ENCODE measurements at places on chromosomes 5 and 9. TPM values are rescaled to one million over a fixed set of nuclear protein-coding genes. Genes with fewer than 3 reads are reported as not detected.

Gene PCDHA11
- total RNA-seq: not detected

GRCh38 chr9:99116003-99116411 is 11.1 kb downstream of the TGFBR1 start:
- no peak for DNase-seq
- no peak overlapping the region for H3K4me3 ChIP-seq
- no peaks in the 10 kb centered on the region for H3K27me3 ChIP-seq
- peaks cover 42% of the 10 kb centered on the region for H3K4me1 ChIP-seq

- no peaks in the 10 kb centered on the region for H3K36me3 ChIP-seq
- H3K27ac ChIP-seq: no peak overlapping the region
Observed at GRCh38 chr9:3059781-3060468, 216.0 kb upstream of the PUM3 start.

Gene ZNG1F
- total RNA-seq: 16.7 TPM

DNA sequence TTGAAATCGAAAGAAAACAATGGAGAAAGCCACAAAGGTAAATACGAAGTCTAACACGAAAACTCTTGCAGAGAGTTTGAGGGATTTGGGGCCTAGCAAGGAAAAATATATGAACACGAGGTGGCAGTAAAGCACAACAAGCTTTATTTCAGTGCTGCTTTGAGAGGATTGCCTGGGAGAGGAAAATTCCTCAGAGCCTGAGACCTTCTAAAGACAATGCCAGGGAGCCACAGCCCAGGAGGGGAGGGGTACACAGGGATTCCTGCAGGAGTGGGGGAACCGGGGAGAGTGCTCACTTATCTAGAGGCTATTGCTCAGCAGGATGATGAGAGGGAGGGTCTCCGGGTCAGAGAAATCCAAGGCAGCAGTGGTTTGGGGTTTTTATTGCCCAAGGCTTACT is 134.9 kb upstream of the ADCY2 start:
- no peak overlapping the region for H3K4me3 ChIP-seq
- H3K4me1 ChIP-seq: no peaks in the 10 kb centered on the region
- H3K27me3 ChIP-seq: no peaks in the 10 kb centered on the region
- no peak overlapping the region for H3K27ac ChIP-seq

DNA sequence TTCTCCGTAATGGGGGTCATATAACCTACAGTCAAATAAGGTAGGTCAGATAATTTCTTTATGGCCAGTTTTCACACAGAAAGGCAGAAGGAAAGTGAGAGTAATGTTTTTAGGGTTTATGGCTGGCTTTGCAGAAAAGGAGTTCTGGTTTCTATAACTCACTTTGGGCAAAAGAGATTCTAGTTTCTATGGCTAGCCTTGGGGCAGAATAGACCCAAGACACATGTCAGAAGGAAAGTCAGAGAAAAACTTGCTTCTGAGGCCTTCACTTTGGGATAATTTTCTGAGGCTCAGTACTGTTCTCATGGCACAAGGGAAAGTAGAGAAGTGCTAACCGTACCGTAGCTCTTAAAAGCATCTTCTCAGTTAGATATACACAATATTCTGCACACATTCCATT is 1145.3 kb downstream of the EFNA5 start:
- no peak overlapping the region for H3K27ac ChIP-seq
- H3K4me1 ChIP-seq: no peaks in the 10 kb centered on the region
- no peak for DNase-seq
- H3K4me3 ChIP-seq: no peak overlapping the region

Gene HNRNPA0
- 31.5 TPM for total RNA-seq

DNA sequence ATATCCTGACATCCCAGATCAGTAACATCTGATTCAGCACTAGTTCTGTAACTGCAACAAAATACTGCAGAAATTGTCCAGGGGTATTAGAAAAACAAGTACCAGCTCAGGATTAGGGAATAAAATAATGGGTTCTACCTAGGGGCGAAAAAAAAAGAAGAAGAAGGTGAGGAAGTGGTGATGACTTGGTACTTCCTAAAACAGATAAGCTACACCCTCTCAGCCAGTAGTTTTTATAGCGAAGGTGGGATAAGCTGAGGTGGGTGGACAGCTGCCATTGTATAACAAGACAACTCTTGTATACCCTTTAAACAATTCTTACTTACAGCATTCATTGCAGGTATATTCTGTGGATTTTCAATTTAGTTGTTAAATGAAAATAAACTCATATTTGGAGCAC is 19.1 kb downstream of the RAPGEF6 start:
- no peak overlapping the region for H3K27ac ChIP-seq
- H3K4me3 ChIP-seq: no peak overlapping the region
- no peaks in the 10 kb centered on the region for H3K36me3 ChIP-seq
- H3K4me1 ChIP-seq: peaks cover 12% of the 10 kb centered on the region
- DNase-seq: no peak

- no peak overlapping the region for H3K4me3 ChIP-seq
- no peak for DNase-seq
- H3K36me3 ChIP-seq: no peaks in the 10 kb centered on the region
- H3K27me3 ChIP-seq: no peaks in the 10 kb centered on the region
Observed at GRCh38 chr9:91896513-91897121, 53.4 kb downstream of the ROR2 start.

- H3K4me1 ChIP-seq: no peaks in the 10 kb centered on the region
- H3K27me3 ChIP-seq: no peaks in the 10 kb centered on the region
- H3K36me3 ChIP-seq: no peaks in the 10 kb centered on the region
Observed at GRCh38 chr5:41094871-41095270, 23.7 kb upstream of the MROH2B start.

GRCh38 chr9:36874261-36874660 is 159.8 kb downstream of the PAX5 start:
- no peak overlapping the region for H3K27ac ChIP-seq
- H3K4me3 ChIP-seq: no peak overlapping the region
- H3K27me3 ChIP-seq: no peaks in the 10 kb centered on the region
- DNase-seq: no peak
- H3K4me1 ChIP-seq: peaks cover 37% of the 10 kb centered on the region

Gene SLC28A3
- not detected for total RNA-seq

DNA sequence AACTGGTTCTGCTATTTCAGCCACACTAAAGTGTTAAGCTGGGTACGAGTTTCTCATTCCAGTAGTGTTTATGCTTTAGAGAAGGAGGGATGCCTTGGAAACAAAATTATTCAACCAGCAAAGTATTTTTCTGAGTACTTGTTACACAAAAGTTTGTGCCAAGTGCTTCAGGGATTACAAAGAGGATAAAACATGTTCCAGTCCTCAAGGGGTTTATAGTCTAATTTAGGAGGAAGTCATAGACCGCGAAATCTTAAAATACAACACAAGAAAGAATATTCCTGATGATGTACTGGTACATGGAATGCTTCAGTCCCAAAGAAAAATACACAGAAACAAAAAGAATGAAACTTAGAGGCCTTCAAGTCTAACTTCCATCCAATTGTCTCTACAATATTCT is 85.4 kb upstream of the NR4A3 start:
- peaks cover 6% of the 10 kb centered on the region for H3K4me1 ChIP-seq
- no peaks in the 10 kb centered on the region for H3K36me3 ChIP-seq
- no peak for DNase-seq
- no peak overlapping the region for H3K27ac ChIP-seq
- no peaks in the 10 kb centered on the region for H3K27me3 ChIP-seq

DNA sequence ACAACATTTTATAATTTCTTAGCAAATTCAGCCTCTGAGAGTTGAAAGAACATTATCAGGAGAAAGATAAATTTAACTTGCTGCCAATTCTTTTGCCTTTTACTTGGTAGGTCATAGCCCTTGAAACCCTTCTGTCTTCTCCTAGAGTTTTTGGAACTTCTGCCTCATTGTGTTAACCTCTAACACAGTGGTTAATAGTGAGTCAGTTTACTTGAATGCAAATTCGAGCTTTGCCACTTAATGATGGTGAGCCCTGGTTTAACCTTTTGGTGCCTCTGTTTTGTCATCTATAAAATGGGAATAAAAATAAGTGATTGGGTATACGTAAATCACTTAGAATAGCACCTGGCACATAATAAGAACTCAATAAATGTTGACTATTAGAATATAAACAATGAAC is 1.8 kb upstream of the INIP start:
- no peak overlapping the region for H3K4me3 ChIP-seq
- no peak for DNase-seq
- H3K27me3 ChIP-seq: no peaks in the 10 kb centered on the region
- peaks cover 6% of the 10 kb centered on the region for H3K4me1 ChIP-seq
- H3K36me3 ChIP-seq: no peaks in the 10 kb centered on the region

DNA sequence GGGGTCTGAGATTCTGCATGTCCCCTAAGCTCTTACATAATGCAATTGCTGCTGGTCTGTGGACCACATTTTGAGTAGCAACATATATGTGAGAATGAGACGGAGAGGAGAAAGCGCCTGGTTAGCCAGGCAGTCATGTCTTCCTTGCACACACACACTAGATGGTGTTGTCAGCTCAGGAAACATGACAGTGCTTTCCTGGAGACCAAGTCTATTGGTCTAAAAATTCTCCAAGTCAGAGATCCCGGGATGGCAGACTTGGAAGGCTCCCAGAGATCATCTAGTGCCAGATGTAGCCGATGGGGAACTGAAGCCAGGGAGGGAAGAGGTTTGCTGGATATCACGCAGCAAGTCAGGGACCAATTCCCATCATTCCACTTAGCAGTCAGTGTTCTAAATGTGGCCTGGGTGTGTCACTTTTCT is 53.4 kb downstream of the GALNT12 start:
- H3K4me1 ChIP-seq: no peaks in the 10 kb centered on the region
- no peaks in the 10 kb centered on the region for H3K27me3 ChIP-seq
- H3K4me3 ChIP-seq: no peak overlapping the region
- H3K27ac ChIP-seq: no peak overlapping the region
- no peaks in the 10 kb centered on the region for H3K36me3 ChIP-seq
- DNase-seq: no peak

DNA sequence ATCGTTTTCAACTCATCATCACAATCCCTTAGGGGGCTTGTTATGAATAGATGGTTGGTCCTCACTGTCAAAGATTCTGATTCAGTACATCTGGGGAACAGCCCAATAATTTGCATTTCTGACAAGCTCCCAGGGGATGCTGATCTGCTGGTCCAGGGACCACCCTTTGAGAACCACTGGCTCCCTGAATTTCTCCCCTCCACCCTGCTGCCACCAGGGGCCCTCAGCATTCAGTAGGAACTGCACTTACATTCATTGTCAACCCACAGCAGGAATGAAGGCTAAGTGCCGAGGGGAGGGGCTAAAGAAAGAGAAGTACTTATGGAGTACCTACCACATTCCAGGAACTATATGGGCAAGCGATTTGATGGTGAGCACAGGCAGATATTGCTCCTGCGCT is 85.9 kb downstream of the BOD1 start:
- no peak overlapping the region for H3K4me3 ChIP-seq
- H3K4me1 ChIP-seq: no peaks in the 10 kb centered on the region
- no peaks in the 10 kb centered on the region for H3K36me3 ChIP-seq
- H3K27ac ChIP-seq: no peak overlapping the region
- no peaks in the 10 kb centered on the region for H3K27me3 ChIP-seq

Gene PCDHA12
- total RNA-seq: not detected

GRCh38 chr5:115939059-115939458 is 23.2 kb upstream of the LVRN start:
- H3K27me3 ChIP-seq: no peaks in the 10 kb centered on the region
- H3K4me1 ChIP-seq: no peaks in the 10 kb centered on the region

Gene RNF14
- 28.1 TPM for total RNA-seq

DNA sequence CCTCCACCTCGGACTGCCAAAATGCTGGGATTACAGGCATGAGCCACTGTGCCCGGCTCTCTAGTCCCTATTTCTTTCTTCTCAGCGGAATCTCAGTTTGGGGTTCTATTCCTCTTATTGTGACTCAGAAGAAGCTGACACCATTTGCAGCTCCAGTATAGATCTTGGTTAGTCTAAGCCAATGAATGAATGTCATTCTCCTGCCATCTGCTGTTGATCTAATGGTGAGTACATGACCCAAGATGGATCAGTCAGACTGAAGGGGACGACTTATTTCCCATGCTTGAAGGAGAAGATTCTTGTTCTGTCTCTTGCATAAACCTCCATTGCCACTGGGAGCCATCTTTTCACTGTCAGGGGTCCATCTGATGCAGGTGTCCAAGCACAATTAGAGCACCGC is 76.0 kb upstream of the KLF9 start:
- no peak overlapping the region for H3K27ac ChIP-seq
- peaks cover 26% of the 10 kb centered on the region for H3K4me1 ChIP-seq
- no peak overlapping the region for H3K4me3 ChIP-seq
- no peaks in the 10 kb centered on the region for H3K27me3 ChIP-seq
- H3K36me3 ChIP-seq: no peaks in the 10 kb centered on the region

GRCh38 chr9:128142596-128142995 is 6.7 kb upstream of the LCN2 start:
- no peaks in the 10 kb centered on the region for H3K36me3 ChIP-seq
- H3K4me1 ChIP-seq: peaks cover 9% of the 10 kb centered on the region
- no peak overlapping the region for H3K27ac ChIP-seq
- H3K27me3 ChIP-seq: peaks cover 3% of the 10 kb centered on the region
- DNase-seq: no peak

Gene SPINK6
- not detected for total RNA-seq

- H3K27me3 ChIP-seq: no peaks in the 10 kb centered on the region
- H3K27ac ChIP-seq: no peak overlapping the region
- DNase-seq: no peak
- H3K4me3 ChIP-seq: no peak overlapping the region
- H3K36me3 ChIP-seq: no peaks in the 10 kb centered on the region
- no peaks in the 10 kb centered on the region for H3K4me1 ChIP-seq
Observed at GRCh38 chr9:101376111-101376848, 8.5 kb downstream of the BAAT start.

DNA sequence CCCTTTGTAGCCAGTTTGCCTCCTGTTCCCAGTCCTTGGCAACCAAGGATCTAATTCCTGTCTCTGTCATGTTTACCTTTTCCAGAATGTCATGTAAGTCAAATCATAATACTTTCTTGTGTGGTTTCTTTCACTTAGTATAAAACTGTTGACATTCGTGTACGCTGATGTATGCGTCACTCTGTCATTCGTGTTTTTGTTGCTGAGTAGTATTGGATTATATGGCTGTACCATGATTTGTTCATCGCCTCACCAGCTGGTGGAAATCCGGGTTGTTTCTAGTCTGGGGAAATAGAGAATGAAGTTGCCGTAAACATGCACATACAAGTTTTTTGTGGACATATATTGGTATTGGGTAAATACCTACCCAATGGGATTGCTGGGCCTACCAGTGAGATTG is 97.4 kb downstream of the ANGPTL2 start:
- H3K27me3 ChIP-seq: no peaks in the 10 kb centered on the region
- H3K27ac ChIP-seq: no peak overlapping the region

DNA sequence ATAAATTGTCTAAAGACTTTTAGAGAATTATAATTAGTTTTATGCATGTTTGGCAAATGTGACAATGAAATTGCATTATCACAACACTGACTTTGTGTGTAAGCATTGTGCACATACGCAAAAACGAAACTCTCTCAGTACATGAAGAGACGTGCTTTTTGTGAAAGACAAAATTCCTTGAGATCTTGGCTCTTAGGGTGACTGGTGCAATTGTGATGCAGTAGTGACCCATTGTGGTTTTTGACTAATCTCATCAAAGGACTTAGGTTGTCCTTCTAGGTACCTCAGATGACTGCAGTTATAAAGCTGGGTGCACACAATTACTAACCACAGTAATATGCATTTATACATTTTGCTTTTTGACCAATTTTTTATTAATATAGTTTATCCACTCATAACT is 25.3 kb upstream of the TYRP1 start:
- H3K4me3 ChIP-seq: no peak overlapping the region
- H3K36me3 ChIP-seq: no peaks in the 10 kb centered on the region
- H3K4me1 ChIP-seq: no peaks in the 10 kb centered on the region
- DNase-seq: no peak
- no peak overlapping the region for H3K27ac ChIP-seq

Gene TRPM6
- total RNA-seq: not detected

Gene ADGRD2
- total RNA-seq: not detected

GRCh38 chr5:8828596-8829322 is 717.1 kb downstream of the SEMA5A start:
- H3K27me3 ChIP-seq: no peaks in the 10 kb centered on the region
- H3K4me1 ChIP-seq: no peaks in the 10 kb centered on the region
- H3K27ac ChIP-seq: no peak overlapping the region
- H3K36me3 ChIP-seq: no peaks in the 10 kb centered on the region
- H3K4me3 ChIP-seq: no peak overlapping the region
- no peak for DNase-seq

Gene PCDHB10
- total RNA-seq: not detected

Gene HTR4
- not detected for total RNA-seq

Data from B cell (primary cell).